ENCODE measurements at places on chromosomes 12 and 14. TPM values are rescaled to one million over a fixed set of nuclear protein-coding genes. Genes with fewer than 3 reads are reported as not detected.

DUSP6 gene
- total RNA-seq, result 19.7 TPM

CDCA3 gene
- total RNA-seq, result 5.9 TPM

RIMBP2 gene
- total RNA-seq, result 0.76 TPM

KRT79 gene
- total RNA-seq, result 1.8 TPM

ANKRD9 gene
- 32.4 TPM for total RNA-seq

TMCC3 gene
- total RNA-seq, result 14.2 TPM

INSM2 gene
- total RNA-seq, result not detected

PITPNM2 gene
- 9.1 TPM for total RNA-seq

ACVRL1 gene
- 17.2 TPM for total RNA-seq

DNA sequence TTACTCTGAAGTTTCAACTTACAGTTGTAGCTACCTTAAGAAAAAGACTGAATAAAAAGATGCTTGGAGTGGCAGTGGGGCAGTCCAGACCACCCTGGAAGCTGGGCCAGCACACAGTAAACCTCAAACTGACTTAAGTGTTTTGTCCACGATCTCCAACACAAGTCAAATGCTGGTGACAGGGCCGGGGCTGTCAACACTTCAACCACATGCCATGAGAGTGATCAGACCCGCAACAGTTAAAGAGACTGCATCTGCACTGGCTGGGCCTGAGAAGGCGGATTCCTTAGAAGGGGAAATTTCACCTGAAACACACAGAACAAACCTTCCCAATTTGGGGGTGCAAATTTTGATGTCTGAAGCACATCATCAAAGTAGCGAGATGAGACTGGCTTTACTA is 223.5 kb upstream of the CAND1 start:
- H3K27ac ChIP-seq, result no peak overlapping the region
- no peak for DNase-seq
- no peak overlapping the region for H3K4me3 ChIP-seq
- H3K36me3 ChIP-seq, result no peaks in the 10 kb centered on the region
- H3K27me3 ChIP-seq, result no peaks in the 10 kb centered on the region
- H3K4me1 ChIP-seq, result peaks cover 5% of the 10 kb centered on the region

- no peaks in the 10 kb centered on the region for H3K27me3 ChIP-seq
- no peak overlapping the region for H3K27ac ChIP-seq
- no peak for DNase-seq
- H3K4me3 ChIP-seq, result no peak overlapping the region
- no peaks in the 10 kb centered on the region for H3K4me1 ChIP-seq
Measured at GRCh38 chr12:23431006-23431405, 518.5 kb downstream of the SOX5 start.

DNA sequence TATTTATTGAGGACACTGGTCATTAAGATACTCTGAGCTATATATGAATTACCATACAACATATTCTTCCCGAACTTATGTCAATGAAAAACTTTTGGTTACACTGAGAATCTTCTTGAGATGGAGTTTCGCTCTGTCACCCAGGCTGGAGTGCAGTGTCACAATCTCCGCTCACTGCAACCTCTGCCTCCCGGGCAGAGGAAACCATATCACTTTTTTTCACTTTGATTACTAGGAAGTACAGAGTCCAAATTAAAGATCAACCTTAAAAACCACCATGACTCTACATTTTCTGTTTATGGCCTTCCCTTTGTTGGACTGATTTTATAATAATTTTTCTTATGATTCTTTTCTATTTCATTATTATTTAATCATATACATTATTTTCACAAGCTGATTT is 336.5 kb downstream of the FSCB start:
- H3K36me3 ChIP-seq, result no peaks in the 10 kb centered on the region
- H3K27ac ChIP-seq, result no peak overlapping the region
- H3K4me3 ChIP-seq, result no peak overlapping the region
- H3K4me1 ChIP-seq, result no peaks in the 10 kb centered on the region

DNA sequence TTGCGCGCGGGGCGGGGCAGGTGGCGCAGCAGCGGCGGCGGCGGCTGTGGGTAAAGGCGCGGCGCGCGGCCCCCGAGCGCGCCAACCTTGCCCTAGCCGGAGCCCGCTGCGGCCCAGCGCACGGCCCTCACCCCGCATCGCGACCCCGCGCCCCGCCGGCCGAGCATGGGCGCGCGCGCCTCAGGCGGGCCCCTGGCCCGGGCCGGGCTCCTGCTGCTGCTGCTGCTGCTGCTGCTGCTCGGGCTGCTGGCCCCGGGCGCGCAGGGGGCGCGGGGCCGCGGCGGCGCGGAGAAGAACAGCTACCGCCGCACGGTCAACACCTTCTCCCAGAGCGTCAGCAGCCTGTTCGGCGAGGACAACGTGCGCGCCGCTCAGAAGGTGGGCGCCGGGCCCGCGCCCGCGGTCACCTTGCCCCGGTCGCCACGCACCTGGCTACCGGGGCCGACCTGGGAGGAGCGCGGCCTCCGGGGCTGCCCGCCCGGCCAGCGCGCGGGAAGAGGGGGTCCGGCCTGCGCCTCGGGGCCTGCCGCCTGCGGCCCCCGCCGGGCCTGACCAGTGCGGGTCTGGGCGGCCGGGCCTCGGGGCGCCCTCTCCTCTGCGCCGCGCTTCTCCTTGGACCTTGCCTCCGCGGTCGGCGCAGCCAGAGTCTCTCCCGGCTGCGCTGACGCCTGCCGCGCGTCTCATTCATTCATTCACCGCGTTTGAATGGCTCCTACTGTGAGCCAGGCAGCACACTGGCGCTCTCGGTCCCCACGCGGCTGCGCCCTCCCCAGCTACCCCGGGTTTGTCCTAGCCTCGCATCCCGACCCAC is at the start of gene BRI3BP:
Gene BRI3BP (plus strand): TSS at position 20 of the 811 bp plus-strand sequence. CDS start 146 bp downstream, at position 166.
- no peaks in the 10 kb centered on the region for H3K36me3 ChIP-seq
- H3K4me1 ChIP-seq, result peaks cover 5% of the 10 kb centered on the region
- H3K27me3 ChIP-seq, result no peaks in the 10 kb centered on the region
- peak within 1 kb of the TSS; percentile 53 for H3K4me3 ChIP-seq

- H3K4me1 ChIP-seq, result no peaks in the 10 kb centered on the region
- no peak for DNase-seq
Measured at GRCh38 chr12:49483619-49484018, 55.2 kb upstream of the KCNH3 start.

DNA sequence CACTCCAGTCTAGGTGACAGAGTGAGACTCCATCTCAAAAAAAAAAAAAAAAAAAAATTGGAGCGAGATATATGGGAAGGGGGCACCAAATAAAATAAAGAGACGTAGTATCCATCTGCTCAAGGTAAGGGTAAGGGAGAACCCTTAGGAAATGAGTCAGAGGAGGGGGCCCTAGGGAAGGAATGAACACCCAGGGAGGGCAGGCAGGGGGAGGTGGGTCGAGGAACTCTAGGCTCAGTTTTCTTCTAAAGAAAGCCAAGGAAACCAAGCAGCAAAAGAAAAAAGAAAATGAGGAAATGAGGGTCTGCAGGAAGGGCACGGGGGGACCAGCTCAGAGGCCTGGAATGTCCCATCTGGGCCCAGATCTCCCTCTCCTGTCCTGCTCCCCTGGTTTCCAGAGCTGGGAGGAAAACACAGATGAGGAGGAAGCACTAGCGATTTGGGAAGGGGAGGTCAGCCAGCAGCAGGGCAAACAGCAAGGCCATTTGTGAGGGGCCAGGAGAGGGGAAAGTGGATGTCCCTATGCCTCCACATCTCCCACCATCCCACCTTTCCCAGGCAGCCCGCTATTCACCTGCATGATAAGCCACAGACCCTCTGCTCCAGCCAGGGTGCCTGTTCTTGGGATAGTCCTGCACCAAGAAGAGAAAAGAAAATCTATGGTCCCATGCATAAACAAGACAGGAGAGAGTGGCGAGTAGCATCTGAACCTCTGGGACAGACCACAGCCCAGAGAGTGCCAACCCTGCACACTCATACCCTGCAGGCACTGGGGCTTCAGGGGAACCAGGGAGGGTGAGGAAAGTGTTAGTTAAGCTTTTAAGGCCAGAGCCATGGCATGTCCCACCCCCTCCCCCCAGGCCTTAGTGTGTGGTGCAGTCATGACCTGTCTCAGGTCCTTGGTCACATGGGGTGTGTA is 11.9 kb downstream of the SPRYD3 start:
- H3K4me1 ChIP-seq, result peaks cover 99% of the 10 kb centered on the region
- H3K27me3 ChIP-seq, result no peaks in the 10 kb centered on the region
- H3K27ac ChIP-seq, result peak overlapping the region; percentile 84
- no peak for DNase-seq
- no peaks in the 10 kb centered on the region for H3K36me3 ChIP-seq
- H3K4me3 ChIP-seq, result no peak overlapping the region

DNA sequence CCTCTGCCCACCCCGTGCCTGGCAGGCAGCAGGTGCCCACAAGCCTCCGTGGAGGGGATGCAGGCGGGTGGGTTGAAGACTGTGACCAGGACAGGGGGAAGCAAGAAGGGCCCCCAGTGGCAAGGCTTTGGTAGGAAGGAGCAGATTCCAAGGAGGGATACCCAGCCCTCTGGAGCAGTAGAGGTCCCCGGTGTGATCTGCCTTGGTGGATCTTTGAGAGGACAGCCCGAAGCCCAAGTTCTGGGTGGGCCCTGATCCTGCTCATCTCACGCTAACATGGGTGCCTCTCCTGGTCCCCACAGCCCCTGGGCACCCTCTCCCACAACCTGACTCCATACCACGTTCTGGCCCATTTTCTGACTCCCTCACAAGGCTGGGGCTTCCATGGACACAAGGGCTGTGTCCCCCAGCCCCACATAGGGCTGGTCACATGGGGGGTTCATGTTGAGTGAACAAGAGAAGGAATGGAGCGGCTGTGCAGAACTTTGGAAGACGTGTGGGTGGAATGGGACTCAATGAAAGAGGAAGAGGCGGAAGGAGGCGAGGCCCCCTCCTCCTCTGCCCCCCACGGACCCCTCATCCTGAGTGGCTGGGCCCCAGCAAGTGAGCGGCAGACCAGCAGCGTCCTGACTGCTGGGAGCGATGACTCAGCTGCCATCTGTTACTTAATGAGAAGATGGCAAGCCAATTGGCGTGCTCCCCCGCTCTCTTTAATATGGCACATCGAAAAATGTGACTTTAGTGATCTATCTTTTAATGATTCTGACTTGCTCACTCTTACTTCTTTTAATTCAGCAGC is 77.0 kb upstream of the BCL11B start:
- H3K4me3 ChIP-seq, result no peak overlapping the region
- H3K27me3 ChIP-seq, result no peaks in the 10 kb centered on the region
- no peak for DNase-seq
- H3K27ac ChIP-seq, result no peak overlapping the region
- H3K4me1 ChIP-seq, result no peaks in the 10 kb centered on the region
- no peaks in the 10 kb centered on the region for H3K36me3 ChIP-seq

- no peaks in the 10 kb centered on the region for H3K36me3 ChIP-seq
- no peak for DNase-seq
- no peaks in the 10 kb centered on the region for H3K27me3 ChIP-seq
- H3K4me1 ChIP-seq, result peaks cover 3% of the 10 kb centered on the region
- no peak overlapping the region for H3K27ac ChIP-seq
Measured at GRCh38 chr14:80213602-80214001, 2.3 kb upstream of the DIO2 start.

GRCh38 chr12:5466521-5466960 is 34.6 kb downstream of the NTF3 start:
- H3K36me3 ChIP-seq, result no peaks in the 10 kb centered on the region
- H3K27me3 ChIP-seq, result no peaks in the 10 kb centered on the region
- H3K27ac ChIP-seq, result peak overlapping the region; percentile 44

- H3K4me3 ChIP-seq, result no peak overlapping the region
- H3K36me3 ChIP-seq, result no peaks in the 10 kb centered on the region
- H3K27ac ChIP-seq, result no peak overlapping the region
- no peak for DNase-seq
- no peaks in the 10 kb centered on the region for H3K27me3 ChIP-seq
Measured at GRCh38 chr12:12099102-12099501, 28.4 kb downstream of the BCL2L14 start.

GRCh38 chr12:113298861-113299545 is 35.9 kb downstream of the SLC8B1 start:
- H3K4me3 ChIP-seq, result no peak overlapping the region
- no peaks in the 10 kb centered on the region for H3K27me3 ChIP-seq
- DNase-seq, result no peak
- peak overlapping the region; percentile 73 for H3K27ac ChIP-seq
- peaks cover 33% of the 10 kb centered on the region for H3K4me1 ChIP-seq
- peaks cover 76% of the 10 kb centered on the region for H3K36me3 ChIP-seq

DNA sequence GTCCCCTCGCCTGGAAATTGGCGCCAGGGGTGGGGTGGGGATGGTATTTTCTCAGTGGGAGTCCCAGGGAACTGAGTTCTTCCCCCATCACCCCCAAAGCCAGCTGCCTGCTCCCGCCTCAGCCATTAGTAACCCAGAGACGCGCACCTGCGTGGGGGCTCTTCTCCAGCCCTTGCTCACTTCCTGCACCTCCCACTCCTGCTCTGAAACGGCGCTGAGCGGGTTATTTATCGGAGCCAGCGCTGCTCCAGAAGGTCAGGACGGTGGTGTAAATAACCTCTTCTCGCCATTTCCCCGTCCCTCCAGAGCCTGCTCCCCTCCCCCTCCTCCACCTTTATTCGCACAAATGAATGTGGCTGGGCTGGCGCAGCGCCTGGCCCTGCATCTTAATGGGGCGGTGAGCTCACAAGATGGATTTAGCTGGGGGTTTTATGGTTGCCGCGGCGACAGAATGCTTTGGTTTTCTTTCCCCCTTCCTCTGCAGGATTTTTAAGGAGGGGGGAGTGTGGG is 12.2 kb downstream of the GPR84 start:
- H3K4me3 ChIP-seq, result no peak overlapping the region
- H3K27ac ChIP-seq, result peak overlapping the region; percentile 59
- DNase-seq, result no peak
- peaks cover 52% of the 10 kb centered on the region for H3K36me3 ChIP-seq
- peaks cover 23% of the 10 kb centered on the region for H3K4me1 ChIP-seq

GRCh38 chr14:26841326-26841725 is 243.5 kb upstream of the NOVA1 start:
- no peaks in the 10 kb centered on the region for H3K36me3 ChIP-seq
- DNase-seq, result no peak
- H3K27me3 ChIP-seq, result no peaks in the 10 kb centered on the region
- H3K27ac ChIP-seq, result no peak overlapping the region
- no peak overlapping the region for H3K4me3 ChIP-seq

DNA sequence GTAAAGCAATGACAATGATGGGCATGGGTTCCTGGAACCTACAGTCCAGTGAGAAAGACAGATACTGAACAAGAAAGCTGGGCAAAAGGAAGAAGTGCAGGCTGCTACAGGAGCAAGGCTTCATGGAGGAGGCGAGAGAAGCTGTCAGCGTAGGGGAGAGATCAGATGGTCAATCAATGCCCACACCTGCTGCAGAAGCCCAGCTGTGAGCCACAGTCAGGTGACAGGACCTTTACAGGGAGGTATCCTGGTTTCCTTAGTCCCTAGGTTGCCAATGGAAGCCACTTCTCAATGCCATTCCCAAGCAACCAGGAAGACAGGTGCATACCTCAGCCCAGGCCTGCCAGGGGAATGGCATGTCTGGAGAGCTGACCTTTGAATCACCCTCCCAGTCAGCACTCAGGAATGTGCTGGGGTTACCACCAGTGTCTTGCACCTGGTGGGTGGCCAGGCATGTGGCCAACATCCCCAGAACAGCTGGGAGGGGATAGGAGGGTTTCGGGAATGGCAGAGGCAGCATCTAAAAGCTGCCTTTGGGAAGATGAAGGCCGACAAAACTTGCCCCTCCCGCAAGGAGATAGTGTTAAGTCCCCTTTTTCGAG is 170.3 kb downstream of the TTC7B start:
- no peaks in the 10 kb centered on the region for H3K4me1 ChIP-seq
- no peaks in the 10 kb centered on the region for H3K27me3 ChIP-seq
- DNase-seq, result no peak
- H3K4me3 ChIP-seq, result no peak overlapping the region

All from esophagus squamous epithelium (tissue), 5 donors.